ENCODE measurements at places on chromosomes 5 and 9.

- no peak for DNase-seq
These were observed 213.3 kb downstream of the DNAH5 start for GRCh38 chr5:13731121-13731628.

GRCh38 chr5:167872791-167873190, 418.7 kb upstream of the WWC1 start:
- no peak for DNase-seq

- no peak for DNase-seq
These were observed 306.6 kb downstream of the SPATA31D1 start for GRCh38 chr9:82295181-82295580.

DNA sequence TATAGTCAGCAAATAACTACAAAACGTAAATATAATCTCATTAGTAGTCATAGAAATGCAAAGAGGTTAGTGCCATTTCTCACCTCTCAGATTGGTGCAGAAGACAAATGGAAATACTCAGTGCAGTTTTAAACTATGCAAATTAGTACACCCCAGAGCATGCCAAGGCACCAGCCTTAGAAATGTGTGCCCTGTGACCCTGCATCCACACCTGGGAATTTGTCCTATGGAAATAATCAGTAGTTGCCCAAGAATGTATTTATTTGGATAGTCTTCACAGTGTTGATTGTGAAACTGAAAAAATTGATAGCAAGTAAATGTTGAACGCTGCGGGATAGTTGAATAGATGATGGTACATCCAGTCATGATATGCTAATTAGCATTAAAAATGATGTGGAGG, 152.7 kb downstream of the KDM4C start:
- no peak for DNase-seq

DNA sequence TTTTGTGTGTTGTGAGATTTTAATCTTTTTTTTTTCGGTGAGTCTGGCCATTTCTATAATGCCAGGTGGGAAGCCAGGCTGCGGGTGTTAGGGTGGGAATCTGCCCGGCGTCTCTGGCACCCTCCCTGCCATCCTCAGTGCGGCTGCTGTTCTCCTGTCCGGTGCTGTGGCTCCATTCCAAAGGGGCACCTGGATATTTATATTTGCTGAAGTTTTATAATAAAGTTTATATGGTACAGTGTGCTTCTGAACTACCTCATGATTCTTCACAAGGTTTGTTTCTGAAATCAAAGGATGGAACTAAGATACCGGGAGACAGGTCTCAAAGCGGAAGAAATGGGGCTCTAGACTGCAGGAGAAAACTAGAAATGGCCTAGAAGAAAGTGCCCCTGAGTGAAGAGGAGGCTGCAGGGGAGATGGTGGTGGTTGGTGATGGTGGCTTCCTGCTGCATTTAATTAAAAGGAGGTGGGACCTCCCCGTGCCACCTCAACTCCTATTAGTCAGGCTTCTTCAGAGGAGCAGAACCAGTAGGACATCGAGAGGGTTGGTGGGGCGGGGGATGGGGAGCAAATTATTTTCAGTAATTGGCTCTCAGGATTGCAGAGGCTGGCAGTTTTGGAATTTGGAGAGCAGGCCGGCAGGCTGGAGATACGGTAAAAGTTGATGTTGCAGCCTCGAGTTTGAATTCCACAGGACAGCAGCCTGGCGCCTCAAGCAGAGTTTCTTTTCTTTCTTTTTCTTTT, 102.2 kb upstream of the ICE1 start:
- no peak for DNase-seq

DNA sequence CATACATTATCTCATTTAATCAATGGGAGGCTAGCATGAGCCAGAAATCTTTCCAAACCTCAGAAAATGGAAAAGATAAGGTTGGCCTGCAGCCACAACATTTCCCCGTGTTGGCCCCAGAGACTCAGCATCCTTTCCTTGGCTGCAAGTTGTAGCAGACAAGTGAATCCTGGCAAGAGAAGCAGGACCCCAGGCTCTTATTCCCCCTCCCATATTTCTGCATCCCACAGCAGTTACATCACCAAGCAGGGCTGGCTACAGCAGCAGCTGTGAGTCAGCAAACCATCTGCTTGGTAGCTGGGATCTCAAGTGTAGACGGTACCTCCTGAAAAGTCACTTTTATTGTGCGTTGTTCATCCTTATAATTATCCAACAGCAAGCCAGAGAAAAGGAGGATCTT, 212.4 kb downstream of the GNA14 start:
- DNase-seq = no peak

- no peak for DNase-seq
These were observed 102.7 kb upstream of the IER5L start for GRCh38 chr9:129280623-129281271.

- DNase-seq = peak; percentile 35
These were observed at the start of gene FBP1 for GRCh38 chr9:94639061-94639998. FBP1 (minus strand) TSS chr9:94639518; CDS start chr9:94639310, 208 bp downstream.

DNA sequence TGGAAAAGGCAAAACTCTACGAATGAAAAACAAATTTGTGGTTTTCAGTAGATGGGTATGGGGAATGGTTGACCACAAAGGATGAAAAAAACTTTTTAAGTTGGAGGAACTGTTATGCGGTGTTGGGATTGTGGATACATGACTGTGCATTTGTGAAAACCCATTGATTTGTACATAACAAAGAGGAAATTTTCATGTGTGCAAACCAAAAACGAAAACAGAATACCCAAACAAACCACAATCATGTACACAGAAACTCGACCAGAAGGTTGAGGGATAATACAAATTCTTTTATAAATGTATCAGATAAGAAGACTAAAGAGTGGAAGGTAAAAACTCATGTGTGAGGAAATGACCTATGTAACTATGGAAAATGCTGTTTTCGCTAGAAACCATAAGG, 1012.4 kb downstream of the CDH18 start:
- DNase-seq = no peak

GRCh38 chr5:86833868-86834267, 216.1 kb downstream of the COX7C start:
- DNase-seq = no peak

- DNase-seq = no peak
These were observed 6.9 kb upstream of the IGFBPL1 start for GRCh38 chr9:38431116-38431515.

GRCh38 chr9:638152-638551, 203.3 kb upstream of the DMRT1 start:
- no peak for DNase-seq

DNA sequence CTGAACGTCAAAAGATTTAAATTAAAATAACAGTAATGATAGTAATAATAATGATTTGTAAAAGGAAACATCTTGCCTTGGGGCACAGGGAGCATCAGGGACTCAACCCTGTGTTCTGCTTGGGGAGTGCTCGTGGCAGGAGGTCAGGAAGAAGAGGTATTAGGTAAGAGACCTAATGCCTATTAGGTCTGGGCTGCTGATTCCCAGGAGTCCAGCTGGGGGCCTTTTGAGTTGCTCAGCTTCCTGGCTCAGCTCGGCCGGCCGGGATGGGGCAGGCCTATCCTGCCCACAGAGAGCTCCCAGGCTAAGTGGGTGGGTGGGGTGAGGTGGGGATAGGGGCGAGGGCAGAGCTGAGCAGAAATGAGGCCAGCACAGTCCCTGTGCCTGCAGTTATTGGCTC, 17.5 kb downstream of the LMX1B start:
- no peak for DNase-seq

GRCh38 chr9:82820186-82820585, 242.8 kb downstream of the RASEF start:
- no peak for DNase-seq

DNA sequence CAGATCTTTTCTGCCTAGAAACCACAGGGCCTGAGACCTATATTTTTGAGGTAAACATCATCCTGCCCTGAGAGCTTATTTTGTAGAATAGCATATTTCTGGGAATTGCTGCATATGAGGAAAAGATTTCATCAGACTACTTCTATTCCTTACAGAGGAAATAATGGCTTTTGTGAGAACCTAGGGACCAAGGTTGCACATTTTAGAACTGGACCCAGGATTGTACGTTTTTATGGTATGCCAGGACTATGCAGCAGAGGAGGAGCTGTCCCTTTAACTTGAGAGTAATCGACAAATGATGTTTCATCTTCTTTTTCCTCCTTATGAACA, 2.2 kb upstream of the ALDH1A1 start:
- DNase-seq = no peak

- no peak for DNase-seq
These were observed 531.6 kb downstream of the PSAT1 start for GRCh38 chr9:78828521-78828920.

- no peak for DNase-seq
These were observed 56.6 kb downstream of the KCNN2 start for GRCh38 chr5:114418176-114419066.

GRCh38 chr5:106862450-106863193, 808.1 kb downstream of the EFNA5 start:
- no peak for DNase-seq

DNA sequence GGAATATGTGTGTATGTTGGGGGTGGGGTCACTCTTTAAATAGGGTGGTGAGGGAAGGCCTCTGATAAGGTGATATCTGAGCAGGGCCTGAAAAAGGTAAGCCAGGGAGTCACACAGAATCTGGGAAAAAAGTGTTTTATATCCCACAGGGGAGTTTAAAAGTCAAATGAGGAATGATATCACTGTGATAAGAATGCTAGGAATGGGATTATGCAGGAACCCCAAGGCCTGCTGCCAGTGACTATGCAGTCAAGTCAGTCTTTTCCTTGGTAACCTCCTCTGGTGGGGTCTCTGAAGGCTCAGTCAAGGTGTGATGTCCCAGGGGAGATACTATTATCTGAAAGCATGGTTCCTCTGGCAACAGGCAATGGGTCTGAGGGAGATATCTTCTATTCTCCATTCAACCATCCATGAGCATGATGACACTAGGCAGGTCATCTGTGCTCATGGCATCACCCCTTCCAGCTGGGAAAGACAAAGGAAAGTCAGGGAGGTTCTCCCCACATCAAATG, 53.5 kb downstream of the GRIA1 start:
- DNase-seq = no peak

DNA sequence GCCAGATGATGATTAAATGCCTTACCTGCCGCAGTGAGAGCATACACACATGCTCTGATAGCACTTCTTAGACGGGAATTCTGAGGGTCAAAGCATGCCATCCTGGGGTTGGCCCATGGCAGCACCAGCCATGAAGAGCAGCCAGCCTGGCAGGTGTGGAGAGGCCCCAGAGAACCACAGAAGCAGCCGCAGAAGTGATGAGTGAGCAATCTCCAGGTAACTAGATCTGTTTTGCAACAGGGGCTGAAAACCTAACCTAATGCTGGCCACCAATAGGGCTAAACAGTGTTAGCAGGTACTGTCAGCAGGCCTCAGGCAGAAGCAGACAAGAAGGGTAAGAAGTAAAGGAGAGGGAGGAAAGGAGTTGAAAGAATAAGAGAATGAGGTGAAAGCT, 33.5 kb upstream of the HOMER1 start:
- DNase-seq = no peak

- peak; percentile 83 for DNase-seq
These were observed 31.2 kb upstream of the AFAP1L1 start for GRCh38 chr5:149240354-149240998.

GRCh38 chr5:73182307-73182706, 9.3 kb downstream of the TMEM174 start:
- no peak for DNase-seq

DNA sequence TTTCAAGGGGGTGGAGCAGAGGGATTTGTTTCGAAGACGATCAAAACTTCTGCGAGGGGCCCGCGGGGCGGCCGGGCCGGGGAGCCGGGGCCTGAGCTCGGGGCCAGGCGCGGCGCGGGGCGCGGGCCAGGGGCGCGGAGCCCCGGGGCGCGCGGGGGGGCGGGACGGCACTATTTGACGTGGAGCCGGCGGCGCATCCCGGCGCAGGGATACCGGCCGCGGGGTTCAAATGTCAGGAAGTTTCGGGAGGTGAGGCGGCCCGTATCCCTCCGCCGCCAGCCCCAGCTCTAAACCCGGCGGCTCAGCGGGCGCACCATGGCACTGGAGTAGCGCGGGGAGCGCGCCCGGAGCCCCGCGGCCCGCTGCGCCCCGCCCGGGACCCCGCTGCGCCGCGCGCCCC, at the start of gene LMX1B:
Gene LMX1B, plus strand, starts transcription at position 278 of the 400 bp plus-strand sequence. CDS start 522 bp downstream, outside the sequence.
- no peak for DNase-seq

DNA sequence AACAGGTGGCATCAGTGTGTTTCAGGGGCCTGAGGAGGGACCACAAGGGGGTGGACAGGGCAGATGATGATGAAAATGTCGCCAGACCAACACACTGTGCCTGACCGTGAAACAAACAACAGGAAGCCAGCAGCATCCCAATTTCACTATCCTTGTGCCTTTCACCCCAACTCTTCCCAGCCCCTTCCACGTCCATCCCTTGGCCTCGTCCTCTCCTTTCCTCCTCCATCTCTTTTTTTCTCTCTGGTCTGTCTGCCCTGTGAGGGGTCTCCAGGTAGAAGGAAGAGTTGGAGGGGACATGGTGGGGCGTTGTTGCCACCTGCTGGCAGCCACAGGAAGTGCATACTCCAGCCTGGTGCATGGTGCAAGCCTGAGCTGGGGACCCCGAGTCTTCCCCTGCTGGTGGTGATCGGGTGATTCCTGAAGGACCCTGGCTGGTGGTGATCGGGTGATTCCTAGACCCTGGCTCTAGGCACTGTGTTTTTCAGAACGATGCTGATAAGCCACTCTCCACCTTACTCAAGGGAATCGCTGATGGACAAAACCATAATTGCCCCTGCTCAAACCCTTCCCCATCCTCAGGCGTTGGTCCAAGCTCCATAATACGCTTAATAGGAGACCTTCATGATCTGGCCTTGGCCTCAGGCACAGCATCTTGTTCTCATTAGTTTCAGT, 21.7 kb upstream of the NSD1 start:
- peak; percentile 46 for DNase-seq

- DNase-seq = no peak
These were observed 142.4 kb downstream of the MAPKAP1 start for GRCh38 chr9:125564631-125565030.

GRCh38 chr5:63135291-63135690, 556.7 kb downstream of the LRRC70 start:
- DNase-seq = no peak

DNA sequence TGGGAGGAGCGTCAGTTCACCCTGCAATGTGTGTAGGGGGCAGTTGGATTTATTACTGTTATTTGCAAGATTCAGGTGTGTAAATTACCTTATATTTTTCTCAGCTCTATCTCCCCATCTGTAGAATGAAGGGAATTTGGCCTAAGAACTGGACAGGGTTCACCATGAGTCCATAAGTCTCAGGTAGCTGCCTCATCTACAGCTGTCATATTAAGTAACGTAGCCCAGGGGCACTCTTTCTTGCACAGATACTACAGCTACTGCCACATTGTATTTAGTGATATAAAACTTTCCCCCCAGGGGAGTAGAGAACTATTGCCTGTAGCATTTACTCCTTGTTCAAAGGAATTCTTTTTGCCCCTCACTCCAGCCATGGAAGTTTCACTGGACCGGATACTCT, 301.4 kb upstream of the ZNF608 start:
- no peak for DNase-seq

GRCh38 chr5:125337294-125337693, 590.9 kb upstream of the ZNF608 start:
- no peak for DNase-seq

- no peak for DNase-seq
These were observed 3.1 kb downstream of the WNK2 start for GRCh38 chr9:93187047-93187446.

DNA sequence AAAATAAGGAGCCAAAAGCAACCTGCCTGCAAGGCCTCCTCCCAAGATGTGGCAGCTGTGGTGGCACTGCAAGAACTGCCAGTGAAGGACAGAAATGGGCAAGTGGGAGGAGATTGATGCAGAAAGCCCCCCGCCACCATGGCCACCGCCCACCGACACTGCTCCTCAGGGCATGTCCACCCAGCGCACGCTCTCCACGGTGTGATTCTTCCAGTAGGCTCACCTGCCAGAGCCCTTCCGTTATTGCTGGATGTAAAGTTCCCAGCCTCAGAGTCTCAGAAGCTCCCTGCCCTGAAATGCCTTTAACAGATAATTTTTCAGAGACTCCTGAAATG, 155.2 kb upstream of the PHYKPL start:
- DNase-seq = no peak
